ENCODE measurements at places on chromosomes 7 and 10. TPM values are rescaled to one million over a fixed set of nuclear protein-coding genes. Genes with fewer than 3 reads are reported as not detected.
A peak's percentile ranks its signal among the peaks of the same experiment; 100 is the strongest.

Gene PCDH15
- total RNA-seq: 0.89 TPM

Gene PTPRZ1
- total RNA-seq: 47.6 TPM

Gene OIT3
- 2.9 TPM for total RNA-seq

Gene PON1
- 0.10 TPM for total RNA-seq

Gene PROSER2
- 4.9 TPM for total RNA-seq

Gene CYP2C18
- 3.0 TPM for total RNA-seq

Gene TAF5
- total RNA-seq: 4.9 TPM

GRCh38 chr10:71436268-71437125, 39.8 kb downstream of the CDH23 start:
- peak; percentile 18 for DNase-seq

DNA sequence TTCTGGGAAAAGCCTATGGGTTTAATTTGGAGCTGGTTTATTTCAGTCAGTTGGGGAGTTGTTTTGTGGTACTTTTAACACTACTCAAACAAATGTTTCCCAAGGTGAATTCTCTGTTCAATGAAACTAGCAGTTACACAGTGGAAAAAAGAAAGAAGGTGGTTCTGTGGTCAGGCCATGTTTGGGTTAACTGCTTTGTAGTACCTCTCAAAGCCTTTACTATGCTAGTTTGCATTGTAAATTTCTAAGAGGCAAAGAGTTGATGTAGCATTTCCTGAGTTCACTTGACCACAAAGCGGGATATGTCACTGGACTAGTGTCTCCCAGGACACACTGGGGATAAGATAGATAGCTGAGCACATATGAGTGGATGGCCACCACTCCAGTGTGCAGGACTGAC, 145.4 kb downstream of the KIF20B start:
- no peak for DNase-seq

- DNase-seq: no peak
These were observed 23.6 kb upstream of the PRSS37 start for GRCh38 chr7:141864765-141865447.

DNA sequence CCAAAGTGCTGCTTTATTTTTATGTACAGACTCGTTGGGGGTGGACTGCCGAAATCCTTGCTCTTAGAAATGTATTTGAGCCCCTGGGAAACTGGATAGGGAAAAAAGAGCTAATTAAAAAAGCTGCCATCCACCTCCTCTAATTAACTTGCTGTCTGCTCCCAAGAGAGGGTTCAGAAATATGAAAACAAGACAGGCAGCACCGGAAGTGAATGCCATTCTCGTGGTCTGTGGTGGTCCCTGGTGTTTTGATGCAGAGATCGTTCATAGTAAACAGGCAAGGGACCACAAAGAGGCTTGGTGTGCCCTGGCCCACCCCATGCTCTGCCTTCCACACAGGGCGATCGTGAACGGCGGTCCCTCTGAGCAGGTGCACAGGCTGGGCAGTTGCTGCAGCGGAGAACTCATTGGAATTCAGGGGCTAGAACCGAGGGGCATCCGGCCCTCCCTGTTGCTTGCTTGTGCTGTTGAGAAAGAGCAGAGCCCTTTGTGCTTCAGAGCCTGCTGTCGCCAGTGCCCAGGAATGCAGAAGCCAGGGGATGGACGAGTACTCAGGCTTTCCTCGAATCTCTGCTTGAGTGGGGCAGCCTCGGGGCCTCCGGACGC, 79.1 kb upstream of the BTBD16 start:
- no peak for DNase-seq

- no peak for DNase-seq
These were observed 126.2 kb downstream of the NEURL1 start for GRCh38 chr10:103619424-103620351.

DNA sequence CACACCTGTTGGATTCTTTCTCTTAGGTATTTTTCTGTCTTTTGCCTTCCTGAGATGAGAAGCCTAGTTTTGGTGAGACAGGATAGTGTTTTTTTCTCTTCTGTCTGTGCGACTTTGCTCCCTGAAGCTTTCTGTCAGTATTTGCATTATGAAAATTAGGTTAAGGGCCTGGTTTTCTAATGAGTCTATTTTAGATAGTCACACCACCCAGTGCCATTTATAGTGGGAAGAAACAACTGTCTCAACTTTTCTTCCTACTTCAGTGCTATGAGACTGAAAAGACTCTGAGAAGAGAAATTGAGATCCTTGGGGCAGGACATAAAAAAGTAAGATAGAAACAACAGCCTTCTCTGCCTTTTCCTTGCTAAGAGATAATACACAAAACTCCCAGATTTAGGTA, 53.6 kb downstream of the MINPP1 start:
- no peak for DNase-seq

DNA sequence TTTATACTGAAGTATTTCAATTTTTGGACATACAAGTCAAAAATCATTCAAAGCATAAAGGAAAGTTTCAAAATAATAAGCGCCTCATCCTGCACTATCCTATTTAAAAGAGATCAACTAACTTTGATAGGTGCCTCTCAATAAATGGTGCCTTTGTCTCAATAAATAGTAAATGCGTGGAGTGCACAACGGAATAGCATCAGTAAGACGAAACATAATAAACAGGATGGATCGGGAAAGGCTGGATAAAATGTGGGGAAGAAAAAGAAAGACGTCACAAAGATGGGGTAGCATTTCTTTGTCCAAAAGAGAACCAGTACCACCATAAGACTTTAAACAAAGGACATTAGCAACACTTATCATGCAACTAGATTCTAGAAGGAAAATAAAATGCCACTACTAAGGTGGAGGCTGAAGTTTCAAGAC, 571 bp upstream of the PRKAR2B start:
- DNase-seq: no peak

GRCh38 chr7:31785101-31785500, 98.1 kb downstream of the PPP1R17 start:
- no peak for DNase-seq

GRCh38 chr7:93374345-93374940, 142.3 kb downstream of the VPS50 start:
- no peak for DNase-seq

DNA sequence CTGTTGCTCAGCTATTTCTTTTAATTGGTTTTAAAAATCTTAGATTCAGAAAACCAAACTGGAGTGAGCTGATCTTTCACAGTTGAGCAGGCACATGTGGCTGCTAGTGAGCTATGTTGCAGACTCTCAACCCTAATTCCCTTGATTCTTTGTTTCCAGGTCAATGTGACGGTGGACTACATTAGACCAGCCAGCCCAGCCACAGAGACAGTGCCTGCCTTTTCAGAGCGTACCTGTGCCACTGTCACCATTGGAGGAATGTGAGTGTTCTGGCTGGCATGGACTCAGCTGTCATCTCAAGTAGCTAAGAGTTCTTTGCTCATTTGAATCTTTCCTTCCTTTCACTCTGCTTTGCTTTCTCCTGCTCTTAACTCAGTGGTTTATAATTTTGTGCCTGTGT, 187.1 kb downstream of the LRRC4 start:
- DNase-seq: no peak

GRCh38 chr7:2927592-2927991, 83.5 kb upstream of the GNA12 start:
- DNase-seq: no peak

- no peak for DNase-seq
These were observed 326.1 kb downstream of the PLXDC2 start for GRCh38 chr10:20142311-20142710.

- DNase-seq: no peak
These were observed 51.6 kb upstream of the MACC1 start for GRCh38 chr7:20268824-20269223.

DNA sequence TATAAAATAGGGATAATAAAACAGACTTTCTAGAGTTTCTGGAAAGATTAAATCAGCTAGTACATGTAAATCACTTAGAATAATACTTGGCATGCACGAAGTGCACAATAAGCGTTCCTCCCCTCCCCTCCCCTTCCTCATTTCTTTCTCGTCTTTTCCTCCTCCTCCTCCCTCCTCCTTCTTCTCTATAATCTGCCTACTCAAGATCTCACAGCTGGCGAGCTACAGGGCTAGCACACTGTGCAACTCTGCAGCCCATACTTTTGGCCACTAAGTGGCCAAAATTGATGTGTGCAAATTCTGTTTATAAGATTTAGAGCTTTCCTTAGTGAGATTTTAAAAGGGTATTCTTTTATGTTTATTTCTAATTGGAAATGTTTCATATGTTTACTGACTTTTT, 565.3 kb downstream of the PHTF2 start:
- DNase-seq: no peak

GRCh38 chr7:108234971-108235450, 104.8 kb upstream of the LAMB4 start:
- DNase-seq: no peak

DNA sequence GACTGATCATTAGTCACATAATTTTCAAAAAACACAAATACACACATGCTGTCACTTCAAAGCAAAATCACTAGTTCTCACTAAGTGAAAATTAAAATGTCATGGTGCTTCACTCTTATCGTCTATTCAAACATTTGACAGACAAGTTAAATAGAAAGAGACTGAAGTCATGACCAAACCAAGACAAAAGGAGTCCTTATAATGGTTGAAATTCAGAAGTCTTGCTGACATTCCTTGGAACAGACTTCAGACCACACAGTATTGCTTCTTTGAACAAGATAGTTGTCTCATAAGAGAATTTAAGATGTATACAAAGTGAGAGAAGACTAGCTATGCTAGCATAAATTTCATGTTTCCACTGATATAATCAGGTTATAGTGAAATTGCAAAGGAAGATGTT, 119.5 kb downstream of the SEMA3D start:
- DNase-seq: no peak

- DNase-seq: no peak
These were observed 14.6 kb downstream of the DRGX start for GRCh38 chr10:49381111-49381900.

DNA sequence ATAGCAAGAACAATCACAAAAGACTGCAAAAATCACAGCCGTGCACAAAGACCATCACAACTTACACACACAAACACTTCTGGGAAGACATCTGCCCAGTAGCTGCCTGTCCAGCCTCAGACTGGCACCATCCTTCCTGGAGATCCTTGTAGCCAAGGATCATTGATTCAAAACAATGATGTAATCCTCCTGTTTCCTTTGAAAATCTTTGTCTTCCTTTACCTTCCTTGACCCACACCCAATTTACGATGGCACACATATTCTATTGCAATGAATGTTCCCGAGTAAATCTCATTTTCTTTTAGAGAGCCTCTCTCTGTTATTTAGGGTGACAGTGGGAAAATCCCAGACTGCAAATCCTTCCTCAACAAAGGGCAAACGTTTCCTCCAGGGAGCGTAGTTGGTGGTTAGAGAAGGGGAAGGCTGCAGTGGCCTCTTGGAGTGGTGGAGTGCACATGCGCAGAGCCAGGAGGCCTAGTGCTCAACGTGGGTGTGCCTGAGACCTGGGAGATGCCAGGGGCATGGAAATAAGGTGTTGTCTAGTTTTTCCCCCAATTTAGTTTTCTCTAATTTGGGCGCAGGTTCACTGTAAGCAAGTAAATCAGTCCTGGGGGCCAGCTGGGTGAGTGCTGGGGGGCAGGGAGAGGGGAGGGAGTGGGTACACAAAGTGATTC, 3.1 kb upstream of the INPP5A start:
- no peak for DNase-seq

DNA sequence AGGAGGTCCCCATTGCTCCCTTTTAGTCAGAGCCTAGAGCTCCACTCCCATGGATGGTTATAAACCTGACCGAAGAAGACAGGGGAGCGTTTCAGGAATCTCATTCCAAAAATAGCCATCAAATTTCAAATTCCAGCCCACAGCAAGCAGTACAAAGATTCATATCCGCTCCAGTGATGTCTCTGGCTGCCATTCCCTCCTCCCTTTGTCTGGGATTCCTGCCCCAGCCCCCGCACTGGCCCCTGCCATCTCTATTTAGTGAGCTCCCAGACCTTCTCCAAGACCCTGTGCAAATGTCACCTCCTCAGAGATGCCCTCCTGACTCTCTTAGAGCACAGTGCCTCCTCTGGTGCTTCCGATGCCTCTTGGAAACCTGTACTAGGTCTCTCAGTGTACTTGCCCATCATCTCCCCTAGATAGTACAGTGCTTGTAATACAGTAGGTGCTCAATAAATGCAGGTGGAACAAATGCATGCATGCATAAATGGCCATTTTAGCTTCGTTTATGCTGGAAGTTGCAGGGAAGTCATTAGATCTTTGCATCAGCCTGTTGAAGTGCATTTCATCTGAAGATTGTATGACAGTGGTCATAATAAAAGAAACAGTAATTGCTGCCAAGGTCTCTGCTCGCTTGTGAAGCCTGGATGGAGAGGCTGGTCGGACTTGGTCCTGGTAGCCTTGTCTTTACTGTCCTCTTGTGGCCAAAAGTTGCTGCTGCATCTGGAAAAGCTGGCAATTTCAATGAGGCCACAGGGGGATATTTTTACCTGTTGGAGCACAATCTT, 32.0 kb upstream of the HABP2 start:
- DNase-seq: peak; percentile 86

- no peak for DNase-seq
These were observed 37.7 kb upstream of the R3HCC1L start for GRCh38 chr10:98096731-98097130.

DNA sequence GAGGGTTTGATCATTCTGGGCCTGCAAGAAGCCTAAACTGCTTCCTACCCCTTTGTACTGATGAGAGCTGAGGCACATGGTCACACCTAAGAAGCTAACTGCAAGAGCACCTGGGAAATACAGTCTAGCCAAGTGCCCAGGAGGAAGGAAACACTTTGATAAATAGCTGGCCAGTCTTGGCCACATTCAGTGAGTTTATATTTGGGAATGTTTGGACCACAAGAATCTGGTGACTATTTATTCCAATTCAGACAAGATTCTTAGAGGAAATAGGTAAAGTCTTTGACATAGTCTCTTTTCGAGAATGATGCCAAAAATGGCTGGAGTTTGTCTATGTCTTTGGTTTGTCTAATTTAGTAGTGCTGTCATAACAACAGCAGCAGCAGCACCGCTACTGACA, 213.6 kb downstream of the KIF20B start:
- no peak for DNase-seq

DNA sequence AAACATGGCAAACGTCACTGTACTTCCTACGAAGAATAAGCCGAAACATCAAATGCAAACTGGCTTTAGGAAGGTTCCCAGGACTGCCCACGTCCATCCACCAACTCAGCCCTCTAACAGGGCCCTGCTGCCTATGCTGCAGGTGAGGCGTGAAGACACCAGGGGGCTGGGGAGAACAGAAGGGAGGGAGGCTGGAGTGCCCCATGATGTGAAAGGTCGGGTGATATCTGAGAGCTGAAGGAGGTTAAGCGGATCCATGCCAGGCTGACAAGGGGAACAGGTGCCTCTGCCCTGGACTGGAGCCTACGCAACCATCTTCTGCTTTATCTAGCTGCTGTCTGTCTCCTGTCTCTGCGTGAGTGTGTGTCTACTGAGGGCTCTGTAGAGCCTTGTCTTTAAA, 40.2 kb upstream of the ATP6V0A4 start:
- no peak for DNase-seq

- DNase-seq: no peak
These were observed 1.7 kb upstream of the CDH23 start for GRCh38 chr10:71394926-71395562.

GRCh38 chr10:105073999-105074398, 432.9 kb downstream of the SORCS3 start:
- DNase-seq: no peak
